ENCODE measurements at places on chromosomes 3 and 15.

DNA sequence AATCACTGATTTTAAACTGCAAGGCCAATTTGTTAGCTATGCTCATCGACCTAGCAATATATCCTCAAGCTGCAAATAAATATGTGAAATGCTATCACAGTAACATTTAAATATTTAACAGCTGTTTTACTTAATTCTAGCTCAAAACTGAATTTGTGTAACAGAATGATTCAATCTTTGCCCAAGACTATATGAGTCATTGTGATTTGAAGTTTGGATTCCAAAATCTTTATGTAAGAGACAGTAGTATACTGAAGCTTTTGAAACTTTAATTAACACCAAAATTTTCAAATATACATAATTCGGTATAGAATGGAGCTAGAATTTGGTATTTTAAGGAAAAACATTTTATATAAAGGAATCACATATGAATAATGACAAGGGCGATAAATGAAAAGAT, 603.0 kb upstream of the ROBO2 start:
- DNase-seq, result no peak

DNA sequence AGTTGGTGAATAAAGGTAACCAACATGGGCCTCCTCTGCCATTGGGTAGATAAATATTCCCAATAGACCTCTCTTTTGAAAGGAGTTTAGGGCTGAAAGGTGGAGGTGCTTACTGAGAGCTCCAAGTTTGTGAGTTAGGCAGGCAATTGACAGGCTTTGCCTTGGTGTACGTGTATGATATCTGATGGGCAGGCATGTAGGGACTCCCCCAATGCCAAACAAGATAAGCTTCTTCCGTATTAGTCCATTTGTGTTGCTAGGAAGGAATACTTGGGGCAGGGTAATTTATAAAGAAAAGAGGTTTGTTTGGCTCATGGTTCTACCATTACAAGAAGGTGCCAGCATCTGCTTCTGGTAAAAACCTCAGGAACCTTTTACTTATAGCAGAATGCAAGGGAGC, 160.7 kb upstream of the EIF1B start:
- DNase-seq, result no peak

DNA sequence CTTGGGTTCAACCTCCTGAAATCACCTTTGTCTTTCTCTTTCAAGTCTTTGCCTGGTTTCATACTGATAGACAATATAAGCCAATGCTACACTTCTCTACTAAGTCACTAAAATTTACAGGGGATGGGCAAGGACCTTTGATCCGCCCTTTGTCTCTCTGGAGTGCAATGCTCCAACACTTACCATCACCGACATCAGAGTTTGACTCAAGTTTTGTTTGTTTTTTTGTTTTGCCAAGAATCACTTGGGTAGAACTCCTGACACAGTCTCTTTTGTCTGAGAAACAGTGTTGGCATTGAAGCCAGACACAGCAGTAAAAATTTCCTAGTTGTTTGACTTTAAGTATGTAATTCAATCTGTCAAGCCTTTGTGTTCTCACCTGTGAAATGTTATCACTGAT, 29.3 kb downstream of the NFKBIZ start:
- no peak for DNase-seq

- DNase-seq, result no peak
These were observed 1092.5 kb upstream of the EPHA6 start for GRCh38 chr3:95721938-95722337.
